Left kidney (tissue), 8 donors: ENCODE measurements at places on chromosomes 2 and 18. TPM values are rescaled to one million over a fixed set of nuclear protein-coding genes. Genes with fewer than 3 reads are reported as not detected.

Gene ADCYAP1
- polyA plus RNA-seq = 0.10 TPM

Gene ABCG8
- polyA plus RNA-seq = 0.88 TPM

Gene CLASP1
- polyA plus RNA-seq = 54.6 TPM

Gene ITGA6
- 152 TPM for polyA plus RNA-seq

Gene ICA1L
- 24.4 TPM for polyA plus RNA-seq

Gene AKAIN1
- not detected for polyA plus RNA-seq
